ENCODE measurements at places on chromosomes 12 and 14.

- no peak for DNase-seq
Measured at GRCh38 chr12:109173443-109174240, 57.3 kb downstream of the ACACB start.

GRCh38 chr12:102059343-102059742, 2.4 kb downstream of the WASHC3 start:
- peak; percentile 54 for DNase-seq

DNA sequence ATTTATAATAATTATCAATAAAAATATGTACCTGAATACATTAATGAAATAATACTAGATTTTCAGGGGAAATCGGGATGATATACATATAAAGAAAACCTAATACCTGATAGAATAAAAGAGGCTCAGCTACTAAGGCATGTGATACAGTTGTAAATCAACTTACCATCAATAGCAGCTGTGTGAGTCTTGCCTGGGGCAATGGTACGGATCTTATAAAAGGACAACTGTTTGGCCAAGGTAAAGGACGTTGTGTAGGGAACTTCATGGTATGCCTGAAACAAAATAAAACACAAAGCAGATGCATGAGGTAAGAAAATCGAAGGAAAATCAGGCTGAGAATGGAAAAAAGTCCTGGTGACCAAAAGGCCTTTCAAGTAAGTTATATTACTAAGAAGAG, 25.4 kb downstream of the NEK9 start:
- DNase-seq: no peak

DNA sequence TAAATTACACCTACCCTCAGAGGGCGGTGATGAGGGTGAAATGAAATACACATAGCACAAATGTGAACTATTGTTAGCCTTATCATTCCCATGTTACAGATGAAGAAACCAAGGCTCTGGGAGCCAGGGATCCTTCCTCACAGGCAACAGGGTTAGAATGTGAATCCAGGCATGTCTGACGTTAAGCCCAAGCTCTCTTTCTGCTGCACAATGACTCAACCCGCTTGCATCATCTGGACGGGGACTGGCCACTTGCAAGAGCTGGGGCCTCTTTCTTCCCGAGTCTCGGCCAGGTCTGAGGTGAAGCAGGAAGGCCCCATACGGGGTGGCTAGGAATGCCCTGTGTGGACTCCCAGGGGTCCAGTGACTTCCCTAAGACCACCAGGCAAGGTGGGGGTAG, 105.2 kb downstream of the RBM19 start:
- no peak for DNase-seq

- no peak for DNase-seq
Measured at GRCh38 chr12:49651855-49652254, 28.5 kb downstream of the PRPF40B start.

GRCh38 chr12:131917139-131917710, 11.9 kb upstream of the PUS1 start:
- DNase-seq: no peak

Data from CD4-positive, alpha-beta T cell treated with Interleukin-12 subunit alpha and Interleukin-12 subunit beta, for 1 hour (primary cell).